ENCODE measurements at places on chromosomes 12 and 14.

GRCh38 chr14:67477926-67478799 lies 10.4 kb downstream of the TMEM229B start:
- DNase-seq, result no peak

DNA sequence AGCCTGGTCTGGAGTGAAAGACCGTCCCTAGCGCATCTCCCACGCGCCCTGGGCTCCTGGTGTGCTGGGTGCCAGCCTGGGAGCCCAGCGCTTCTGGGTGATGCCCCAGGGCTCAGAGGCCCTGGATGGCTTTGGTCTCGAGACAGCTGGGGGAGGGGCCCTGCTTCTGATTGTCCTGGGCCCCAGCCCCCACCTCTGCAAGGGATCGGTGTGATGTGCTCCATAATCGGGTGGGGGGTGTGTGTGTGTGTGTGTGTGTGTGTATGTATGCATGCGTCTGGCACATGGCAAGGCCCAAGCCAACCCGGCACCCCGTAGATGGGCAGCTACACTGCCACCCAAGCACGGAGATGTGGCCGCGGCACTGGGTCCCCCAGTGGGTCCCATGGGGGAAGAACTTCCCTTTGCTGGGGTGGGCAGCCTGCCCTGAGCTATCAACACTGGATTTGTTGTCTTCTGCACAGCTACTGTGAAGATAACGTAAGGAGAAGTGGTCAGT lies 3.1 kb downstream of the ZBTB42 start:
- no peak for DNase-seq

DNA sequence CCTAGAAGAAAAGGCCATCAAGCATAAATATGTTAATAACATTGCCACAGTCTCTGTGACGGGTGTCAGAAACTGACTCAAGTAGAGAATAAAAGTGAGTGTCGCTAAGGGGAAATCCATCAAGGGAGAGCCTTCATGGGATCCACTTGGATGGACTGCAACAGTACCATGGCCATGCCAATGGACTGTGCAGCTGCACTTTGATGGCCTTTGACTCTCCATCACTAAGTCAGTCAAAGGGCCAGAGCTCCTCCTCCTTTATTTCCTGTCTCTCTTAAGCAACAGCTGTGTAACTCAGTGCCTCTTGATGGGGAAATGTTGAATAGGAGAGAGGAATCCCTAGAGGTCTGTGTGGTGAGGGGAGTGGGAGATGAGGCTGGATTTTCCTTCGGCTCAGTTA lies 335.2 kb downstream of the BMP4 start:
- no peak for DNase-seq

DNA sequence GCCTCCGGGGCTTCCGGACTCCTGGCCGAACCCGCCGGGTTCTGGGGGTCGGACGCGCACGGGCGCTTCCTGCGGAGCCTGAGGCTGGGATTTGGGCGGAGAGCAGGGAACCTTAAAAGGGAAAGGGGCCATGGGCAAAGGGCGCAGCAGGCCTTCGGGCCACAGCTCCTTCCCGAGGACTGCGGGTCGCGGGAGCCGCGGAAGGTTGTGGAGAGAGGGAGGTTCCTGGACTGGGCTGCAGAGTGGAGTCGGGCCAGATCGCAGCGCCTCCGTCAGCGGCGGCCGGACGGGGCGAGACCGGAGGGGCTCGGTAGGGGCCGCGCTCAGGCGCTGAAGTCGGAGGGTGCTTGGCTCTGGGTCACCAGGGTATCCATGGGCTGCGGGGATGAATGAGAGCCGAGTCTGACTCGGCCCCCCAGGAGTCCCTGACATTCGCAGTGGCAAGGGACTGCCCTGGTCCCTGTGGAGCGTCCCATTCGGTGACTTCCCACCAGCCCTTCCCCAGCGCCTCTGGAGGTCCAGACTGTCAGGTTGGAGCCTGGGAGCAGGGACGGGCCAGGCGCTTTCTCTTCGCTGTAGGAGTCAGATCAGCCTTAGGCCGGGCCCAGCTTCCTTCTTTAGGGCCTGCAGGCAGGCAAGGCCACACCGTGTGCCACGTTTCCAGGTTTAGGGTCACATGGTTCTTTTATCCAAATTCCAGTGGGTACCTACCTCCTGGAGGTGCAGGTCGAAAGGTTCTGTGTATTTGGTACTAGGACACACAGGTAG lies 938 bp upstream of the SLC25A29 start:
- no peak for DNase-seq

DNA sequence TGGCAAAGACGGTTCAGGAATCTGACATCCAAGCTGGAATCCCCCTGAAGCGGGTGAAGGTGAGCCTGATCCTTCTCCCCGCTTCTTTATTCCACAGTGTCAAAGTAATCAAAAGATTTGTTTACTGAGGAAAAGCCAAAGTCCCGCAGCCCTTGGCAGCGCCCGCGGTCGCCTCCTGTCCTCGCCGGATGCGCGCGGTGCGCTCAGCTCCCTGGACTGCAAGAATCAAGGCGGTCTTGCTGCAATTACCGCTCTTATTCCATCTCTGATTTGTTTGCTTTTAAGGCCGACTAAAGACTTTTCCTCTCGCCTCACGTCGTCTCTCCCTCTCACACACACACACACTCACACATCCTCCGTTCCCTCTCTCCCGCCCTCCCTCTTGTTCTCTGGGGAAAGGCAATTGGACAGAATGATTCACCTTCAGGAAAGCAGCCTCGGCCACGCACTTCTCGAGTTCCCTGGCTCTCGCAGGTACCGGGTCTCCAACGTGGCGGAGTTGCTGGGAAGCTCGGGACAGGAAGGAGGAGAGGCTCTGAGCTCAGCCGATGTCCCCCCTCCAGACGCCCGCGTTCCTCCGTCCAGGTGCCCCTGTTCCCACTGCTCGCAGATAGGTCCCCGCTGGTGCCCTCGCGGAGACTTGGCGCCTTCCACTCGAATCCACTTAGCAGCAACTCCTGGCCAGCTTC lies 68.6 kb upstream of the USP15 start:
- peak; percentile 34 for DNase-seq

- DNase-seq, result peak; percentile 65
These were observed 6.8 kb downstream of the RASSF9 start for GRCh38 chr12:85829391-85829790.

DNA sequence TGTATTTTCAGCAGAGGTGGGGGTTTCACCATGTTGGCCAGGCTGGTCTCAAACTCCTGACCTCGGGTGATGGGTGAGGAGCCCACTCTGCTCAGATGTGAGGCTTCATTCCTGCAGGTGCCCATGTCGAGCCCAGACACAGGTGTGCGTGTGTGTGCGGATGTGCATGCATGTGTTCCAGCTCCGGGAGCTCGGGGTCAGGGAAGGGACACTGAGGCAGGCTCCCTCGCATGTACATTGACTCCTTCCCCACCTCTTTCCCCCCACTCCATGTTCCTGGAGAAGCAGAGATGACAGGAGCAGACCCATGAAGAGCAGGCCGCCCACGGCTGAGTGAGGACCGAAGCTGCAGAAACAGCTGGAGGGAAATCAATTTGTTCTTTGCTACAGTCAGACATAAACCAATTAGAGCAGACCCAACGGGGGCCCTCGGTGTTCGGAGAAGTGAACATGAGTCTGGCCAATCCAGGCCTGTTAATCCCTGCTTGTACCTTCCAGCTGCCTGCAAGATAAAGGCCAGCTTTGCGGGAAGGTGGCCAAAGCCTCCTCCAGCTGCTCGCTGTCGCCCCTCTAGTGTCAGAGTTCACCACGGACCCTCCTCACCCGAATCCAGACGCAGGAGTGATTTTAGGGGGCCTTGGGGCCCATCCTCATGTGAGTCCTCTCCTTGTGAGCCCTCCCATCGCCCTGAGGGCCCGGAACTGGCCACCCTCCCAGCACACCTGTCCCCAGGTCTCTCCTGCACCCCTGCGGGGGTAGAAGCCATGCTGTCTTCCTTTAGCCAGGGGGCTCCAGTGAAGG lies 321.0 kb upstream of the RTL1 start:
- DNase-seq, result no peak
